Large intestine (tissue), 12 donors: ENCODE measurements at places on chromosomes 2 and 18. TPM values are rescaled to one million over a fixed set of nuclear protein-coding genes. Genes with fewer than 3 reads are reported as not detected.

- DNase-seq: no peak
- peaks cover 96% of the 10 kb centered on the region for H3K27me3 ChIP-seq
- H3K4me1 ChIP-seq: peaks cover 29% of the 10 kb centered on the region
Measured at GRCh38 chr2:219527076-219527394, 12.8 kb downstream of the ASIC4 start.

GRCh38 chr2:199946196-199946595 is 9.1 kb downstream of the TYW5 start:
- H3K36me3 ChIP-seq: peaks cover 30% of the 10 kb centered on the region
- H3K27ac ChIP-seq: no peak overlapping the region
- no peaks in the 10 kb centered on the region for H3K27me3 ChIP-seq
- H3K4me1 ChIP-seq: peaks cover 12% of the 10 kb centered on the region

DNA sequence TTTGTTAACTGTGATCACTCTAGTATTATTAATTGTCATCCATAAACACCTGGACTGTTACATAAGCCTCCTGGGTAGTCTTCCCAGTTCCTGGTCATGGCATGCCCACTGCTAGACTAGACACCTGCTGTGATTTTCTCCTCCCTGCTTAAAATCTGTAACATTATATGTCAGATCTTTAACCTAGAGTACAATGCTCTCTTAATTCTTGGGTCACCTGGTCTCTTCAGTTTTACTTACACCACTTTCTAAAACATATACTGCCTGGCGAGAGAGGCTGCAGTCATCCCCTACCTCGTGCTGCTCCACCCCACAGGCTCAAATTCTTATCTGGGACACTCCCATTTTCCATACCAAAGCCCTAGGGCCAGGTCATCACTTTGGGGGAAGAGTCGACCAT is 161.3 kb downstream of the CDH2 start:
- H3K4me3 ChIP-seq: no peak overlapping the region
- H3K27ac ChIP-seq: no peak overlapping the region
- H3K27me3 ChIP-seq: no peaks in the 10 kb centered on the region
- no peak for DNase-seq
- no peaks in the 10 kb centered on the region for H3K4me1 ChIP-seq

DNA sequence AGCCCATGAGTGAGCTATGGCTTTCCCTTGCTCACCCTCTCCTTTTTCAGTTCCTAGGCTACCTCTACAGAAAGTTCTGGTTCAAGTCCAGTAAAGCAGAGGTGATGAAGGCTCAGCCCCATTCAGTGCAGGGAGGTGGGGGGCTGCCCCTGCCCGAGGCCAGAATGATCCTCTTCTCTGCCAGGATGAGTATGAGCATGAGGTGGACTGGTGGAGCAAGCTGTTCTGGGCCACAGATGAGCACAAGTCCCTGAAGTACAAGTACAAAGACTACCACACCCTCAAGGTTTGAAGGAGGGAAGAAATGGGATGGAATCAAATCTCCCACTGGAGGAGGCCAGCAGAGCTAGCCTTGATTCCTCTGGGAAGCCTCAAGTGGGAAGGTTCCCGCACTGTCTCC is 42.4 kb downstream of the LMAN2L start:
- no peaks in the 10 kb centered on the region for H3K27me3 ChIP-seq
- H3K4me1 ChIP-seq: no peaks in the 10 kb centered on the region
- H3K36me3 ChIP-seq: peaks cover 15% of the 10 kb centered on the region
- no peak for DNase-seq

GRCh38 chr2:197504512-197504911 is 4.3 kb downstream of the HSPE1 start:
- peaks cover 14% of the 10 kb centered on the region for H3K36me3 ChIP-seq
- no peaks in the 10 kb centered on the region for H3K4me1 ChIP-seq
- no peak overlapping the region for H3K27ac ChIP-seq
- DNase-seq: no peak
- H3K27me3 ChIP-seq: no peaks in the 10 kb centered on the region

DNA sequence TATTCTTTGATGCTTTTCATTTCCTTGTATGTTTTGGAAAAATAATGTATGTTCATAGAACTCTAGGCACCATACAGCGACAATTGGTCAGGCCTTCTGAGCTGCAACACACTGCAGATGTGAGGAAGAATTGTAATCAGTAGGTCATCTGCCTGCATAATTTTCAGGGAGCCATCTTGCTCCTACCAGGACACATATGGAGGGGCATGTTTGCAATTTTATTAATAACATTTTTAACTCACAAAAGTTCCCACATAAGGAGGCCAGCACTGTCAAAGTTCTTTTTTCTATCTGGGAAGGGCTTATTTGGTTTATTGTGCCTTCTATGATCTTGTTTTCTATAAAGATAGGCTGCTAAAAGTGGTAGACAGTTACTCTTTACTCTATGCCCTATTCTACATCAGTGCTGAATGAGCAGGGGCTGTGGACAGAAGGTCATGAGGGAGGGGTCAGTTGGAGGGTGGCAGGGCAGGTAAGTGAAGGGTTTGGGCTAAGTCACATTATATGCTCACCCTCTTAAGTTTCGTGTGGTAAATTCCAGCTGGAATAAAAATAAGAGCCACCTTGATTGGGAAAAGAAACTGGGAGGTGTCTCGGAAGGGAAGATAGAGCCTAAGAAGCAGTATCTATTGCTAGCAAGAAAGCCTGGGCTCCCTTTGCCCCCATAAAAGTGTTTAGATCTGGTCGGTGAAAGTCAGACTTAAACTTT is 126.3 kb downstream of the PLCL1 start:
- H3K27ac ChIP-seq: no peak overlapping the region
- H3K4me1 ChIP-seq: no peaks in the 10 kb centered on the region
- H3K4me3 ChIP-seq: no peak overlapping the region
- DNase-seq: no peak
- H3K27me3 ChIP-seq: no peaks in the 10 kb centered on the region

- H3K36me3 ChIP-seq: peaks cover 3% of the 10 kb centered on the region
- no peak overlapping the region for H3K27ac ChIP-seq
- DNase-seq: no peak
Measured at GRCh38 chr2:219446101-219446504, 11.5 kb downstream of the SPEG start.

DNA sequence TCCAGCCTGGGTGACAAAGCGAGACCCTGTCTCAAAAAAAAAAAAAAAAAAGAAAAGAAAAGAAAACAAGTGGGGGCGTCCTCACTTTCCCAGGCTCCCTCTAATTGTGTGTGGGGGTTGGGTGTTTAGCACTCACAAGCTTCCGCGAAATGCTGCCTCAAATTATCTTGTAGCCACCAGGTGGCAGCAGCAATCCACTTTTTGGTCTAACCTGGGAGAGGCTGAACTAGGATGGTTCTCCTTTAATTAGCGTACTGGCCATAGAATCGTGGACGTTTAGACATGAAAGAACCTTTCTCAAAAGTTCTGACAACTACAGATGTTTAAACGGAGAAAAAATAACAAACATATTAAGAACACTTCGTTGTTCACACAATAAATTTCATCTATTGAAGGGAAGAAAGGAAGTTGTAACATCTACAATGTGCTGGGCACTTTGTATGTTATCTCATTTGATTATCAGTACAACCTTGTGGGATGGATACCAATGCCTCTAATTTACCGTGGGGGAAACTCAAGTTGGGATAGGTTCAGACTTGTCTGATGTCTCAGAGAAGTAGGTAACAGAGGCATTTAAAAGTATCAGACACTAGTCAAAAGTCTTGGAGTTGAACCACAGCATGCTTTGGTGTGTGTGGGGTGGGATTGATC is 122.7 kb upstream of the NABP1 start:
- H3K27ac ChIP-seq: no peak overlapping the region
- peak; percentile 79 for DNase-seq
- H3K27me3 ChIP-seq: no peaks in the 10 kb centered on the region
- no peak overlapping the region for H3K4me3 ChIP-seq
- no peaks in the 10 kb centered on the region for H3K36me3 ChIP-seq
- no peaks in the 10 kb centered on the region for H3K4me1 ChIP-seq

GRCh38 chr18:61635901-61636528 is 256.8 kb downstream of the RNF152 start:
- no peak overlapping the region for H3K4me3 ChIP-seq
- H3K4me1 ChIP-seq: peaks cover 20% of the 10 kb centered on the region
- no peaks in the 10 kb centered on the region for H3K27me3 ChIP-seq

DNA sequence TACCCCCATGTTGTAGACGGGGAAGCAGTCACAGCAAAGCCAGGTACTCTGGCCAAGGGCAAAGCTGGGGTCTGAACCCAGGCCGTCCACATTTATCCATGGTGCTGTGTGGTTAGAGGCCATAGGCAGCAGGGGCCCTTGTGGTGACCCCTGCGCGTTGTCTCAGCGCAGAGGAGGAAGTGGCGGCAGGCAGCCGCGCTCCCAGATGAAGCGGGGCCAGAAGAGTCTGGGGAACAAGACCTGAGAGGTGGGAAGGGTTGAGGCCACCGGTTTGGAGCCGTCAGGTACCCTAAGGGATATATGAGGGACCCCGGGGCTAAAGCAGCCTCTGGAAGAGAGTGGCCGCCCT is 770 bp downstream of the ZNF396 start:
- H3K27ac ChIP-seq: no peak overlapping the region
- peak overlapping the region; percentile 69 for H3K4me3 ChIP-seq
- peaks cover 3% of the 10 kb centered on the region for H3K36me3 ChIP-seq
- peaks cover 2% of the 10 kb centered on the region for H3K4me1 ChIP-seq
- H3K27me3 ChIP-seq: peaks cover 19% of the 10 kb centered on the region

GRCh38 chr2:33246432-33246831 is 230.0 kb upstream of the RASGRP3 start:
- H3K27me3 ChIP-seq: no peaks in the 10 kb centered on the region
- no peak for DNase-seq
- no peak overlapping the region for H3K4me3 ChIP-seq
- H3K4me1 ChIP-seq: no peaks in the 10 kb centered on the region
- no peaks in the 10 kb centered on the region for H3K36me3 ChIP-seq

- no peak overlapping the region for H3K27ac ChIP-seq
- no peaks in the 10 kb centered on the region for H3K27me3 ChIP-seq
- no peaks in the 10 kb centered on the region for H3K4me1 ChIP-seq
- H3K4me3 ChIP-seq: no peak overlapping the region
- no peak for DNase-seq
Measured at GRCh38 chr2:58006256-58006951, 40.2 kb upstream of the VRK2 start.

- H3K4me1 ChIP-seq: no peaks in the 10 kb centered on the region
- no peaks in the 10 kb centered on the region for H3K27me3 ChIP-seq
- no peaks in the 10 kb centered on the region for H3K36me3 ChIP-seq
- no peak overlapping the region for H3K4me3 ChIP-seq
- no peak for DNase-seq
Measured at GRCh38 chr18:2513616-2514015, 57.7 kb downstream of the METTL4 start.

DNA sequence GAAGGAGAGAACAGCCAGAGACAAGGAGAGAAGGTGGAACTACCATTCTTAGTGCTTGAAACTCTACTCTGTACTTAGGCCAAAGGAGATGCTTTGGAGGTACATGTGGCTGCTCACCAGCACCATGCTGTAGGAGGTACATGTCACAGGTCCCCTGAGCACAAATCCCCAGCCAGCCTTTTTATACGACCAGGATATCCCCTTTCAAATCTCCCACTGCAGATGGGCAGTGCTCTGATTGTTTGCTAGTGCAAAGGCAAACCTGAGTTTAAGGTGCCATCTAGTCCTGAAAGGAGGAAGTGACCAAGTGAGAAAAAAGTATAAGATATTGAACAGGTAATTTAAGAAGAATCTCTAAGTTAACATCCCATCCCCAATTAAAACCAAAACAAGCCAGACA is 17.1 kb upstream of the TTC21B start:
- no peak overlapping the region for H3K4me3 ChIP-seq
- no peaks in the 10 kb centered on the region for H3K36me3 ChIP-seq
- H3K27ac ChIP-seq: no peak overlapping the region
- DNase-seq: no peak
- H3K27me3 ChIP-seq: no peaks in the 10 kb centered on the region

DNA sequence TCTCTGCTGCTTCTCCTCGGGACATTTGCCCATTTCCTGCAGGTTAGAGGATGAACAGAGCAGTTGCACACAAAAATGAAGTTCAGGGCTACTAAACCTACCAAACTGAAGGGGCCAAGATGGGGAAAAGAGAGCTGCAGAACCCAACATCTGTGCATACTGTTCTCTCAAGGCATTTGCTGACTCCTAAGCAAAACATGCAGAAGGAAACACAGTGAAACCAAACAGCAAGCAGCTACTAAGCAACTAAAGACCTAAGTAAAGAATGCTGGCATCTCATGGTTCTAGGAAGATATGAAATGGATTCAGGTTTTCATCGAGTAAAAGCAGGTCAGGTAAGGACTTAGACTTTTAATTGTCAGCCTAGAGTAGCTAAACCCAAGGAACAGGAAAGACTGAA is 111.9 kb upstream of the SYT4 start:
- DNase-seq: no peak
- no peaks in the 10 kb centered on the region for H3K27me3 ChIP-seq
- H3K27ac ChIP-seq: no peak overlapping the region
- H3K4me3 ChIP-seq: no peak overlapping the region

Gene NXPH2
- polyA plus RNA-seq: 2.5 TPM

Gene ANKRD30BL
- polyA plus RNA-seq: 0.09 TPM

Gene PECR
- polyA plus RNA-seq: 34.5 TPM

Gene HJURP
- 10.6 TPM for polyA plus RNA-seq

Gene CFC1
- 3.7 TPM for polyA plus RNA-seq
